Fibroblast of skin of right biceps (primary cell): ENCODE measurements at places on chromosomes 4 and X.

GRCh38 chrX:25007059-25008053 is 8.4 kb downstream of the ARX start:
- DNase-seq: no peak

GRCh38 chr4:113881256-113881655 is 98.2 kb downstream of the ARSJ start:
- DNase-seq: peak; percentile 21

- no peak for DNase-seq
Measured at GRCh38 chr4:26356081-26356501, 35.3 kb downstream of the RBPJ start.

DNA sequence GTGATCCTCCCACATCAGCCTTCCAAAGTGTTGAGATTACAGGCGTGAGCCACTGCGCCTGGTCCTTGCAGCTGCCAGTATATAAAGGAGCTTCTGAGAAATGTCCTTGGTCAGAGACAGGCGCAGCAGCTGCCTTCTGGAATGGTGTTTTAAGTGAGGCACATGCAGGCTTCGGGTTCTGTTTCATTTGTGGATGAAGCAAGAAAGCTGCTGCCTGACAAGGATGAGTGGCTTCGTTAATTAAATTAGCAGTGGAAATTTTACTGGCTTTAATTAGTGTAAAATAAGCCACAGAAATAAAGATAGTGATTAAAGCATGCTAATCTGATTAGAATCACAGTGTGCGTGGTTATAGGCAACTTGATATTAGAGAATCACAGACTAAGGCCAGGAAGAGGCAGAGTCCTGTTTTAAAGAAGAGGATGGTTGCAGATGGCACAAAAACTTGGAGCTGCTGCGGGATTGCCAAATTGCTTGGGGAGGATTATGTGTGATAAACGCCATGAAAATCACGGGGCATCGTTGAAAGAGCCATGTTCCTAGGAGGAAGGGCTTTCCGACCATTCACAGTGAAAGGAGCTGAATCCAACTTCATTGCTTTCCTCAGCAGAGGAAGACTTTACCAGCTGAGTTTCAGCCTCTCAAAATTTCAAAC is 348.4 kb upstream of the FAT1 start:
- DNase-seq: no peak

GRCh38 chr4:100929135-100929534 is 411.3 kb upstream of the EMCN start:
- DNase-seq: no peak

GRCh38 chr4:13151194-13151593 is 332.9 kb downstream of the RAB28 start:
- DNase-seq: no peak

GRCh38 chrX:108029928-108030711 is 14.7 kb upstream of the VSIG1 start:
- DNase-seq: no peak

GRCh38 chr4:6500481-6501140 is 28.2 kb upstream of the PPP2R2C start:
- no peak for DNase-seq

- peak; percentile 56 for DNase-seq
Measured at GRCh38 chr4:133146574-133147241, 2.4 kb upstream of the PCDH10 start.

DNA sequence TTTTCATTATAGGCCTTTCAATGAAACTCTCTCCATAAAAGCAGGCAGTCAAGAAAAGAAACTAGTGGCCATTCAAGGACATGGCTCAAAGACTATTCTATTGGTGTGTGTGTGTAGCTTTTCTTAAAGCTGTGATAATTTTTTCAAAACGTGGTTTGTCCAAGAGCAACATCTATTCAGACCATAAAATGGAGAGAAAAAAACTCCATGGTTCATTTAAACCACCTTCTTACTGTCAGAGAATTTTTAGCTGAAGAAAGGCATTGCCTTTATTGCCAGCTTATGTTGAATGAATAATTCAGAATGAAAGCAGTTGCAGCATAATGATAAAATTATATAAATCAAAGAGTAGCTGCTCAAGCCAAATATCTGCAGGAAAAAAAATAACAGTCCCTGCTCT is 325.5 kb downstream of the PCDH18 start:
- no peak for DNase-seq

DNA sequence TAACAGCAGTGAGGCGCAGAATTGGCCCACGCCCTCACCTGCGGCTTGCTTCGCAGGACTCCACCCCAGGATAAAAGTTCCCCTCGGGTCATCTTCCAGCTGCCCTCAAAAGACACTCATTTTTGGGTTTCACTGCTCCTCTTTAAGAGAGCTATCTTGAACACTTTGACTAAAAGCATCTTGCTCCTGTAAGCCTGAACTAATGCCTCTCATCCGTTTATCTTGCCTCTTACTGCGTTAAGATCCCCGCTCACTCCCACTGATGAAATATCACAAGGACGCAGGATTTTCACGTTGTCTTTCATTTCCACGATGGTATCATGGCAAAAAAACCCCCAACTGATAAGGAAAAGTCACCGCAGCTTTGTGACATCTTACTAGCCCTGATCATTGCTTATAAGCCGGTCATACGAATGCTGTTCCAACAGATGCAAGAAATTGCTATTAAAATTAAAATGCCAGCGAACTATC is 591 bp upstream of the ACSL4 start:
- no peak for DNase-seq

- no peak for DNase-seq
Measured at GRCh38 chr4:92658318-92658717, 354.6 kb downstream of the GRID2 start.

- DNase-seq: no peak
Measured at GRCh38 chr4:158958489-158959270, 144.2 kb upstream of the RAPGEF2 start.

DNA sequence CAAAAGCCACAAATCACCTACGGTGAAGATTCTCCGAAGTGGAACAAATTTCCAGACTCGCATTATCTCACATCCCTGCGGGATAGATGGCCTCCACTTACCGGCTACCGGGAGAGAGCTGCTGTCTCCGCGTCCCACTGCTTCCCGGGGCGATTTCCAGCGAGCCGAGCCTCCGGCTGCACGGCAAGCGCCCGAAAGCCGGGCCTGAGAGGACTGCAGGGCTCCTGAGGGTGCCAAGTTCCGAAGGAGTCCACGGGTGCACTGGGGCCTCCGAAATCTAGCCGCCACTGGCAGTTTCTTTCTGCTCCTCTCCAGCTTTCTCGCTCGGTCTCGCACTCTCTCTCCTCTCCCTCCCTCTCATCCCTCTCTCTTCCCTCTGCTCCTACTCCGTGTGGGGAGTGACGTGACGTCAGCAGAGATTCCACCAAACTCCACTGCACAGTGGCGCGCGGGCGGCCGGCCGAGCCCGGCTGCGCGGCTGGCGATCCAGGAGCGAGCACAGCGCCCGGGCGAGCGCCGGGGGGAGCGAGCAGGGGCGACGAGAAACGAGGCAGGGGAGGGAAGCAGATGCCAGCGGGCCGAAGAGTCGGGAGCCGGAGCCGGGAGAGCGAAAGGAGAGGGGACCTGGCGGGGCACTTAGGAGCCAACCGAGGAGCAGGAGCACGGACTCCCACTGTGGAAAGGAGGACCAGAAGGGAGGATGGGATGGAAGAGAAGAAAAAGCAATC is 14.0 kb upstream of the PITX2 start:
- peak; percentile 93 for DNase-seq

GRCh38 chr4:67576538-67576937 is 18.0 kb downstream of the STAP1 start:
- DNase-seq: no peak

DNA sequence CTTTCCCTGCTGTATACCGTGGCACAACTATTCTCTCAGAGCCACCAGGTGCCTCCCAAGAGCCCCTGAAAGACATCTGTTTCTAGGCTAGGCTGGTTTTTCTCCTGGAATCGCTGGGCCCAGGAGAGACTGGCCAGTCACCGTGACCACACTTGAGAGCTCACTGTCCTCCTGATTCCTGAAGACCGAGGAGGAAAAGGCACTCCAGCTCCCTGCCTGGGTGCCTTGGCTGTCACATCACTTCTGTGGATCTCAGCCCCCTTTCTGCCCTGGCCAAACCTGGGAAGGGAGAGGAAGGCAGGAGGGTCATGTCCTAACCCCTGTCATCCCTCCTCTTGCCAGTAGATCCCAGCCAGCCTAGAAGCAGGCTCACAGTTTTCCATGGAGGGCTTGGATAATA is 54.7 kb upstream of the LAS1L start:
- no peak for DNase-seq

GRCh38 chr4:38837849-38838248 is 18.8 kb downstream of the TLR6 start:
- DNase-seq: peak; percentile 84

- DNase-seq: peak; percentile 26
Measured at GRCh38 chr4:144647095-144647561, 1.2 kb downstream of the HHIP start.

- DNase-seq: no peak
Measured at GRCh38 chrX:38103857-38104812, 97.8 kb downstream of the SYTL5 start.

DNA sequence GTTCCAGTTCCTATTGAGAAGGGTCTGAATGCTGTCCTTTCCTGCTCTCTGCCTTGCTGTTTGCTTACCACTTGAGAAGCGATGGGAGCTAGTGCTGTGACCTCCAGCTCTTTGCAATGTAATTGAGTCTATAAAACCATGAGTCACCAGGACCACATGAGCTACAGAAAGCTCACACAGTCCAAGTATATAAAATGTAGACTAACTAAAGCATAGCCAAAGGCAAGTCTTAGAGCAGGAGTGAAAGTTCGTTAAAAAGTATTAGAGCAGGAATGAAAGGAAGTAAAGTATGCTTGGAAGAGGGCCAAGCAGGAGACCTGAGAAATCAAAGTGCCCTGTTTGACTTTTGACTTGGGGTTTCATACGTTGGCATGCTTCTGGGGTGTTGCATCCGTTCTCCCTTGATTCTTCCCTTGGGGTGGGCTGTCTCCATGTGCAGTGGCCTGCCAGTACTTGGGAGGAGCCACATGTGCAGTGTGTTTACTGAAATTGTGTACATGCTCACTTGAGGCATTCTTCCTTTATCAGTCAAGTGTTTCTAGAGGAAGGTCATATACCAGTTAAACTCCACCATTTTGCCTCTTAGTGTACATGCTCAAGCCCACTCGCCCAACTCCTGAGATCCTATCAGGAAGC is 71.3 kb upstream of the KIT start:
- peak; percentile 63 for DNase-seq

DNA sequence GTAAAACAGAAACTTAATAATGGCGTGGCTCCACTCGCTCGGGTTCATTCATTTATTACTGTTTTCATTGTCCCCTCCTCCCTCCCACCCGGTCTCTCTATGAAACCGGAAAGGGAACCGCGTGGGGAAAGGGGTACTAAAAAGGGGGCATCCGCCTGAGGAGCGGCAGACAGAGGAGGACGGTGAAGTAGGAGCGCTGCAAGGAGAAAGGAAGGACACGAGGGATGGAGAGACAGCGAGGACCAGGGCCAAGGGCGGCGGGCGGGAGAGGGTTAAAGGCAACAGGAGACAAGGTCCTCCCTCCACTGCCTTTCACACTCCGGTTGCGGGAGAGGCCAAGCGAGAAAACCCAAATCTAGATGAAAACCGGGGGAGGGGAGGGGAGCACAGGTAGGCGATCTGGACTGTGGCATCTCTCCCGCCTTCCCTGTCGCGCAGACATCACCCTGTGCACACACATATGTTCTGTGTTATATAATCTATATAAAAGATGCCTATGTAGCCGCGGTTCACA is 829 bp downstream of the ELOVL6 start:
- DNase-seq: peak; percentile 54

DNA sequence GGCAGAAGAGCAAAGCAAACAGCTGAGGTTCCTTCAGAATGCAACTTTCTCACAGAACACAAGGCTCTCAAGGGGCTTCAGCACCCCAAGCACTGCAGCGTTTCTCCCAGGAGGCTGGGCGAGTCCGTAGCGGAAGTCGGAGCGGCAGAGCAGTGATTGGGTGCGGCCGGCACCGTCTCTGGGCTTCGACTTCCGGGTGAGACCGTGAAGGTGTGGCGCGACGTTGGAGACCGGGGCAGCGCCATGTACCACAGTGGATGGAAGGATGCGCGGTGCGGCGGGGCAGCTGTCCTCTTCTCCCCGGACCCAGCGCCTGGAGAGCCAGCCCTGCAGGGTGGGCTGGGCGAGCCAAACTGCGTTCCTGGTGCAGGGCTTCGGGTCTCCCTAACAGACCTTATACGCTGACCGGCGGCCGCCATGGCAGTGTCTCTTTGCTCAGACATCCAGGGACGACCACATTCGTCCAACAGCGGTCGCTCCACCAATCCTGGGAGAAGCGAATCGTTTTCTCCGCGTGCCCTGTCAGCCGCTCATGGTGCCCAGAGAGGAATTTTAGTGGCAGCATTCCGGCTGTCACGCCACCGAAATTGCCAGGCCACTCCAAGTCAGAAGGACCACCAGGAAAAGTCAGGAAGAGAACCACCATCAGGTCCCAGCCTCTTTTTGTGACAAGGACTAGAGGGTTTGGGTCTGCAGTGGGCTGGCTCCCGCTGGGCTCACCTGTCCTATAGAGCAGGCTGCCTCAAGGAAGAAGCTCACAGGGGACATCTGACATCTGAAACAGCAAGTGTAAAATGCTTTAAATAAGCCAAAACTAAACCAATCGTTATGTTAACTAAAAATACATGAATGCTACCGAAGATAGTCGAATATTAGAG is 20.5 kb downstream of the TRIM61 start:
- peak; percentile 77 for DNase-seq

DNA sequence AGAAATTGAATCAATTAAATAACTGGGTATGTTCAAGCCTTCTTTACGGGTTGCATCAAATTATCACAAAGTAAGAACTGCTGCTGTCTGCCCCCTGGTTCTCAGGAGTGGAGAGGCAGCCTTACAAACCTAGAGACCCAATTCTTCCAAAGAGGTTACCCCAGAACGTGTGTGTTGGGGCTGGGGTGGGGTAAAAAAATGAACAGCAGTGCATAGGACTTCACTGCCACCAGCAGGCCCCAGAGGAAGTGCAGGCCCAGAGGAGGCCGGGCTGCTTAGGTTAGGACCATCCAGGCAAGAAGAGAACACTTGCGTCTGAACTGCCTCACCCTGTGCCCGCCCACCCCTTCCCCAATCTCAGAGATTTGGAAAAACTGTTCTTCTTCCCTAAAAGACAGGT is 1.5 kb upstream of the NWD2 start:
- no peak for DNase-seq

DNA sequence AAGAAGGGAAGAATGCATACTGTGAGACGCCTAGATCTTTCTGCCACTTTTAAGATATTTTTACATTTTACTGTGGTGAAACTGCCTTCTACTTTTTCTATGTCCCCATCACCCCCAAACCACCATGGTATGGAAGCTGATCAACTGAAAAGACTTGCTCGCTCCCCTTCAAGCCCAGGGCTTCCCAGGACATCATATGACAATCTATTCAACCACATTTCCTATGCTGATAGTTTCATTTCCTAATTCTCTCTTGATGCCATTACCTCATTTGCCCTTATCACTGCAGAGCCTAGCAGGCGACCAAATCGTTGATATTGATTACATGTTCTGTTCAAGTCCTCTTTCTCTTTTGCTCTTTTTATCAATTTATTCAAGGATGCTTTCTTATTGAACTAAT is 40.1 kb upstream of the KLHL34 start:
- no peak for DNase-seq

GRCh38 chrX:110317061-110317819 is 645 bp downstream of the AMMECR1 start:
- DNase-seq: no peak
